ENCODE measurements at places on chromosomes 5 and 9.

DNA sequence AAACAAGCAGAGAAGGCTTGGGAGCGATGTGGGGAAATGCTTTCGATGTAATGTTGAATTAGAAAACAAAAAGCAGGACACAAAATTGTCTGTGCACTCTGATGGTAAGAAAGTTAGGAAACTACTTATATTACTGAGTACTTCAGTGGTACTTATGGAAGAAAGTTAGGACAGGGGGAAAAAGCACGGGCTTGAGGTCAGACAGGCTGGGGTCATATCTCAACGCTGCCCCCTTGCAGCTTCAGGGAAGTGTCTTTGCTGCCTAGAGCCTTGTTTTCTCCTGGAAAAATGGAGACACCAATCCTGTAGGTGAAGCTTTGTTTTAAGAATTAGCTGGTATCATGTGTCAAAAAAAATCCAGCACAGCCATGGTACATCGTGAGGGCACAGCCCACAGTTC, 23.0 kb downstream of the NEURL1B start:
- no peak for DNase-seq

DNA sequence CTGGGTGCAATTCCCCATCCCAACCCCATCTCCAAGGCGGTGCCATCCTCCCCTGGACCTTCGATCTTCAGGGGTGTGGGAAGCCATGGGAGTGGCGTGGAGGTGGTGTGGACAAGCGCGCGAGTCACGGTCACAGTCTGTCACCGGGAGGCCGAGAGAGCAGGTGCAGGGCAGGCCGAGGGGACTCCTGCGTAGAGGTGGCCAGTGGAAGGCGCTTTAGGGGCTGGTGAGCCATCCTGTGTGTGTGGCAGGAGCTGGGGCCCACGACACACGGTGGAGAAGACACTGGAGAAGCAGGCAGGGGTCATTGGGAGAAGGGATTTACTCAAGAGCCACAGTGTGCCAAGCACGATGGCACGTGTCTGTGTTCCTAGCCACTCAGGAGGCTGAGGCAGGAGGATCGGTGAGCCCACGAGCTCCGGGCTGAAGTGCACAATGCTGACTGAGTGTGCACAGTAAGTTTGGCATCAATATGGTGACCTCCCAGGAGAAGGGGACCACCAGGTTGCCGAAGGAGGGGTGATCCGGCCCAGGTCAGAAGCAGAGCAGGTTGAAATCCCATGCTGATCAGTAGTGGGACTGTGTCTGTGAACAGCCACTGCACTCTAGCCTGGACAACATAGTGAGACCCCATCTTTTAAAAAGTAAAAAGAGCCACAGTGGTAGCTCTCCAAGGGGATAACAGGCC, 145.1 kb upstream of the PHYKPL start:
- DNase-seq: no peak

DNA sequence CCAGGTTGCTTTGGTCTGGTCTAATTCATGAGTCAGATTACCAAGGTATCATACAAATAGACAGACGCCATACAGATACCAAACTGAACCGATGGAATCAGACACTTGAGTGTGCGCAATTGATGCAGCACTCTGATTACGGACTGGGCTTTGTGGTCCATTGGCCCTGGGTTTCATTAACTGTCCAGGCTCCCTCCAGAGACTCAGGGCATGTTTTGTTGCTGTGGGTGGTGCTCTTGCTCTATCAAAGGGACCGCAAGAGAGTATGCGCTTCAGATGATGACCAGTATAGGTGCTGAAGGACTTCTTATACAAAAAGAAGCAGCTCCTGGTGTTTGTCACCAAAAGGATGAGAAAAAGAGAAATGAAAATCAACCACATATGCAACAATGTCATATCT, 36.9 kb upstream of the ANKRD55 start:
- no peak for DNase-seq

DNA sequence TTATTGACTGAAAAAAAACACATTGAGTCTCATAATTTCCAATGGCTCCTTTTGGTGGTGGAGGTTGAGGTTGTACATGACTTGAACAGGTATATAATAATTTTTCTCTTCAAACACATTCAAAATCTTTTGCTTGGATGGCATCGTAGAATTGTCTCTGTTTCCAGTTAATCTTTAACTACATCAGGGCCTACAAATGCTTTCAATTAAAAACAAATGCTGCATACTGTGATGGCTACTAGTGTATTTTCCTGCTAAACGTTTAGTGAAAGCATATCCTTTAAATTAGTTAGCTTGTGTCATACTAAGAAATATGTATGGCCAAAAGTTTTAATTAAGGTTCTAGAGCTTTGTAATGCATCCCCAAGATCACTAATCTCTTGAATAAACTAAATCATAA, 313.8 kb downstream of the SLF1 start:
- DNase-seq: no peak

DNA sequence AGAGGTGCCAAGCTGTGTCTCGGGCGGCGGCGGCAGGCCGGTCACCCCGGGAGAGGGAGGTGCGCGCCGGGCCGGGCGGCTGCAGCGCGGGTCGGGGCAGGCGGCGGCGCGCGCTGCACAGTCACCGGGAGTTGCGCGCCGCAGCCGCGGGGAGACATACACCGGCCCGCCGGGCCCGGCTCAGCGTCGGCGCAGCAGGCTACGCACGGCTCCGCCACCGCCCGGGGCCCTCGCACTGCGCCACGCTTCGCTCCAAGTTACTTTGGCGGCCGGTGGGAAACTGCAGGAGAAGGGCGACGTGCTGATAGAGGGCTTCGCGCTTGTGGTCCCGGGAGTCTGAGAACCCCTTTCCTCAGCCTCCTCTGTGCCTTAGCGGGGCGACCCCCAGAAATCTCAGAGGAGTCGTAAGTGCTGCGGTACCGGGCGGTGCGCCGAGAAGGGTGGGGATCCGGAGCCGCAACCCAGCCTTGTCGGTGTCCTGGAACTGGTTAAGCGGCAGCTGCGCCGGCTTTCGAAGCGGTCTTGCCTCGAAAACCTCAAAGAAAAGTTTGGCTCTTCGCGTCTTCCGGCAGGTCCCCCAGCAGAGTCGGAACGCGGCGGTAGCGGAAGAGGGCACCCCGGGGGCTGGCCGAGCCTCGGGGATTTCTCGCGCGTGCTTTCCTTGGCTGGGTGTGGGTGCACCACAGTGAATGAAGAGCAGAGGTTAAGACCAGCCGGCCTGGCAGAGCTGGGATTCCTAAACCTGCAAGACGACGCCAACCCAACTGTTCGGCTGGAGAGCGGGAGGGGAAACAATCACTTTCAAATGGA, at the start of gene EFNA5:
EFNA5 (minus strand) TSS at position 6 of the 810 bp plus-strand sequence.
- DNase-seq: no peak

- DNase-seq: no peak
Observed at GRCh38 chr5:19751326-19751725, 236.7 kb downstream of the CDH18 start.

DNA sequence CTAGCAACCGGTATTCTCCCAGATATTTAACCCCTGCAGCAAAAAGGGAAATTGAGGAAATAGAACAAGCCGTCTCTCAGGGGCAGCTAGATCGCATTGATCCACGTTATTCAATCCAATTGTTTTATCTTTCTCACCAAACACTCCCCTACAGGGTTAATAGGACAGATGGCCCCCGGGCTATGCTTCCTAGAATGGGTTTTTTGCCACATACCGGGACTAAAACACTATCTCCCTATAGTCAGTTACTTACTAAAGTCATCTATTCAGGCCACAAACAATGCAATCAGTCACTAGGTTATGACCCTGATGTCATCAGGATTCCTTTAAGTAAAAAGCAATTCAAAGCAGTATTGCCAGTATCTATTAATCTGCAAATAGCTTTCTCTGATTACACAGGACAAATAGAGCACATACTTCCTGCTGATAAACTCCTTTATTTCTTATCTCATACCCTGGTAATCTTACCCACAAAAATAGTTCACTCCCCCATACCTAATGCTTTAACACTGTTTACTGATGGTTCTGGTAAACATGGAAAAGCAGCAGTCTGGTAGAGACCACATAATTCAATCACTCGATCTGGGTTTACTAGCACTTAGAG, 159.0 kb downstream of the CPLANE1 start:
- DNase-seq: no peak

- no peak for DNase-seq
Observed at GRCh38 chr5:93831449-93831848, 90.0 kb upstream of the POU5F2 start.

DNA sequence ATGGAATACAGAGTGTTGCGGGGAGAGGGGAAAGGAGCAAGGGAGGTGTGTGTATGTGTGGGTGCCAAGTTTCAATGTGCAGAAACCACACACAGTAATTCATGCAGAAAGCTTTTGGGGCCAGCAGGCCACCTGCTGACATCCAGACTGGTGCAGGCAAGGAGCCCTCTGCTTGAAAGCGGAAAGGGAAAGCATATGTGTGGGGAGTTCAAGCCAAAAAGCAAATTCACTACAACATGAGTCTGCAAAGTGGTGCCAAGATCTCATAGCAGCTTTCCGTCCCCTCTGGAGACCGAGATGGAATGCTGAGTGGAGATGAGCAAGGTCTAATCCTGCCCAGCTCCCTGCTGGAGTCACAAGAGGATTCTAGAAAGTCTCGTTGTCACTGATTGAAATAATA, 159.7 kb upstream of the VLDLR start:
- DNase-seq: no peak

DNA sequence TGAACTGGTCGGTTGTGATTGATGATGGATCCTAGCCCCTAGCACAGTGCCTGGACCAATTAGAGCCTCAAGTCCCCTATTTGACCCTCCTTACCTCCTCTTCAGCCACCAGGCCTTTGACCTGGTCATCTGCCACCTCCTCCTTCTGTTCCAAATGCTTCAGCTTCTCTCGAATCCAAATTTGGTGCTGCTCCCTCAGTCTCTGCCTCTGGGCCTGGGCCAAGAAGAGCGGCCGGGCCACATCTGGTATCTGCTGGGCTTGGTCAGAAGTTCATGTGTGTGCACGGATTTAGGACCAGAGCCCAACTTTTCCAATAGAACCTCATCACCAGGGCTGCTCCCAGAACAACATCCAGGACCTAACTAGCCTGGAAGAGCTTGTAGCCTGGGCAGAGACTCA, 6.5 kb downstream of the SLC35A4 start:
- DNase-seq: no peak

- no peak for DNase-seq
Observed at GRCh38 chr9:121499177-121499426, 542 bp downstream of the GGTA1 start.

GRCh38 chr5:39816156-39816845, 391.5 kb upstream of the DAB2 start:
- DNase-seq: no peak

DNA sequence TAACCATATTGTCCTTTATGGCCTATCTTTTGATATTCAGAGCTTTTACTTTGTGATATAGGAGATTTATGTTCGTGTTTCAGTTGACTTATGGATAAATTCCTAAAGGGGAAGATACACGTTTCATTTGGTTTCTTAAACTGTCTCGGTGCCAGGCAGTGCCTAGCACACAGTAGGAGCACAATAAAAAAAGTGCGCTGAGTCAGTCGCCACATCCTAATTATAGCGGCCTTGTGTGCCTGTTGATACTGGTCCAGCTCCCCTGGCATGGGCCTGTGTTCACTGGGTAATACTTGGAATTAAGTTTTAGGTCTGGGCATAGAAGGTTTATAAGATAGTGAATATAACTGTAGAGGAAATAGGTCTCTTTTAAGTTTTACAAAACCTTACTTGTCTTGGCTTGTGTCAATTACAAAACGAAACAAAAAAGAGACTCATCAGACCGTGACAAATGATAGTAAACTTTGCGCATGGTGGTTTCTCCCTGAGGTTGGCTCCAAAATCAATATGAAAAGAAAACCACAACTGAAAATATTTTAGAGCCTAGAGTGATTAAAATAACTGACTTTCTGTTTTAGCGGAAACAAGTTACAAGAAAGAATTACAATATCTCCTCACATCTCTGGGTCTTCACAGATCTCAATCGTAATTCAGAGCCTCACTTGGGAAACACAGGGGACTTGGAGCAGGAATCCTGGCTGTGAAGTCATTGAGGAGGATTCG, 84.8 kb downstream of the MVB12B start:
- DNase-seq: no peak

DNA sequence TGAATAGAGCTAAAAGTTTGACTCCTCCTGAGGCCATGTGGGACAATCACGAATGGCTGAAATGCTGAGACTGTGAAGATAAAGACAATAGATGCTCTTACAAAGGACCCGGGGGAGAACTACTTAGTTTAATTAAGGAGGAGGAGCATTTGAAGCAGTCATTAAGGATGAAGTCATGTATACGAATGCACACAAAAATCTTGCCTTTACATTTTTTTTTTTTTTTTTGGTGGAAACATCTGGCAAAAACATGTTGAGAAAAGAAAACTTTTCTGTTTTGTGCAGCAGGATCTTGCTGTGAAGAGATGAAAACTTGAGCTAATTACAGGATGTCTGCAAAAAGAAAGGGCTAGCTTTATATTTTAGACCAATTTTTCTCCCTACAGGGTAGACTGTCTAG, 42.3 kb upstream of the NR3C1 start:
- DNase-seq: no peak

- DNase-seq: no peak
Observed at GRCh38 chr5:39829441-39829840, 404.7 kb upstream of the DAB2 start.

DNA sequence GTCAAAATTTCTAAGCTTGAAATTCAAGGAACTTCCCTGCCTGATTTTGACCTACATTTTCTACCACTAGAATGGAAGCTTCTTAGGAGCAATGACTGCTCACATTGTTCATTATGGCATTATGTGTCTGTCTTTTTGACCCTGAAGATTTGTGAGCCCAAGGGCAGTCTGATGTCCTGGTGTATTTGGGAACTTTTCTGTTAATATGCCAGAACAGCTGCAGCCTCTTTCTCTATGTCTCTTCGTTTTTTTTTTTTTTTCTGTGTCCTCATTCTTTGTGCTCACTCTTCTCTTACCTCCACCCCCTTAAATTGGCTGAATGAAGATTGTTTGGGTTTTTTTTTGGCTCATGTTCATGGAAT, 34.8 kb upstream of the TMC1 start:
- no peak for DNase-seq

- DNase-seq: no peak
Observed at GRCh38 chr9:93099551-93100275, 3.7 kb downstream of the CARD19 start.

- no peak for DNase-seq
Observed at GRCh38 chr5:173045474-173045873, 10.7 kb upstream of the CREBRF start.

All from HL-60 (cell line).